ENCODE measurements at places on chromosomes 7 and 10. TPM values are rescaled to one million over a fixed set of nuclear protein-coding genes. Genes with fewer than 3 reads are reported as not detected.

Gene CFAP46
- total RNA-seq, result 3.3 TPM

Gene HABP2
- 0.09 TPM for total RNA-seq

Gene FOXP2
- 0.17 TPM for total RNA-seq

Gene PNLIP
- total RNA-seq, result 1.9 TPM

Gene SLC13A1
- not detected for total RNA-seq

Measured in WTC11 (cell line).